Activated T-helper 2 cell treated with anti-CD3 and anti-CD28 coated beads, Interferon-gamma antibody, Interleukin-2, Interleukin-4, amounts not matched to agents 10 μg/mL and 5 μg/mL and 100 μg/mL, durations not matched to agents 14 hours and 24 hours and 36 hours (primary cell): ENCODE measurements at places on chromosomes 3 and 15. TPM values are rescaled to one million over a fixed set of nuclear protein-coding genes. Genes with fewer than 3 reads are reported as not detected.
A peak's percentile ranks its signal among the peaks of the same experiment; 100 is the strongest.

- no peak overlapping the region for H3K4me3 ChIP-seq
- no peak for DNase-seq
- H3K4me1 ChIP-seq = peaks cover 6% of the 10 kb centered on the region
- H3K36me3 ChIP-seq = no peaks in the 10 kb centered on the region
- H3K27ac ChIP-seq = no peak overlapping the region
- H3K27me3 ChIP-seq = peaks cover 29% of the 10 kb centered on the region
Measured at GRCh38 chr3:138964923-138965322, 17.9 kb downstream of the FOXL2NB start.

DNA sequence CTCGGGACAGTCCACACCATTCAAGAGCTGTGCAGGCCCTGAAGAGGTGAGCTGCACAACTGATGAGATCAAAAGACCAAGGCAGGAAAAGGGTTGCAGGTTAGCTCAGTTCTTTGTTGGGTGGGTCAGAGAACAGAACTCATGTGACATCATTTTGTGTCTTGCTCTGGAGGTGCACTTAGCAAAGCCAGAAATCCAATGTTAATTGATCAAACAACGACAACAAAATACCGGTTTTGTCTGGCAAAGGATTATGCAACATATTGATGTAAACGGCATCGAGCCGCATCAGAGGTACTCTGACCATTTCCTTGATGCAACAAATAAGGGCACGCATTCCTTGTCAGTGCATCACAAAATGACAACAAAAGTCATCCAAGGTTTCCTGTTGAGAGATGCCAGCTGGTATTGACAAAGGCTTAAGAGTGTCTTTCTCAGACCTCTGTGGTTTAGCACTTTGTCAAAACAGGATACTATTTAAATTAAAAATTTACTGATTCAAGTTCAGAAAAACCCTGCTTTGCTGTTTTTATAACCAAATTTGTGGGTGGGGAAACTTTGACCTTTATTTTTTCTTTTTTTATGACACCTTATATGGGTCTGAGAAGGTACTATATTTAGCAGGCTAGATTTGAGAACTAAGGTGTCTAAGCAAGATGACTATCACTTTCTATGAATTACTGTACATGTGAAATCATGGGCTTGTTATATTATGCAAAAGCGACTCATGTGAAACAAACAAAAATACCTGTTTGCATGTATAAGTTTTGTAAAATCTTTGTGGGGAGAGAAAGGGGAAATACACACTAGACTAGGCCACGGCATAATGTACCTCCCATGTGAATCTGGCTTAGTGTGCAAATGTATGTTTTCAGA is 496.1 kb downstream of the FOXP1 start:
- H3K27ac ChIP-seq = peak overlapping the region; percentile 80
- H3K4me1 ChIP-seq = peaks cover 74% of the 10 kb centered on the region
- H3K36me3 ChIP-seq = peaks cover 62% of the 10 kb centered on the region

GRCh38 chr3:9122732-9123364 is 126.6 kb downstream of the SRGAP3 start:
- H3K4me1 ChIP-seq = peaks cover 3% of the 10 kb centered on the region
- peaks cover 2% of the 10 kb centered on the region for H3K27me3 ChIP-seq
- no peak for DNase-seq
- no peak overlapping the region for H3K27ac ChIP-seq
- no peak overlapping the region for H3K4me3 ChIP-seq

- H3K4me3 ChIP-seq = no peak overlapping the region
- no peaks in the 10 kb centered on the region for H3K36me3 ChIP-seq
- H3K4me1 ChIP-seq = peaks cover 9% of the 10 kb centered on the region
- DNase-seq = no peak
- no peak overlapping the region for H3K27ac ChIP-seq
- no peaks in the 10 kb centered on the region for H3K27me3 ChIP-seq
Measured at GRCh38 chr15:74316141-74316540, 51.3 kb downstream of the CYP11A1 start.

- no peak overlapping the region for H3K27ac ChIP-seq
- DNase-seq = no peak
- H3K4me1 ChIP-seq = peaks cover 32% of the 10 kb centered on the region
Measured at GRCh38 chr15:57703387-57703786, 3.1 kb upstream of the POLR2M start.

- peaks cover 12% of the 10 kb centered on the region for H3K36me3 ChIP-seq
- H3K4me1 ChIP-seq = peaks cover 37% of the 10 kb centered on the region
- H3K27me3 ChIP-seq = no peaks in the 10 kb centered on the region
- DNase-seq = no peak
- no peak overlapping the region for H3K4me3 ChIP-seq
Measured at GRCh38 chr15:31321418-31321817, 5.2 kb upstream of the KLF13 start.

Gene ECE2
- total RNA-seq = not detected in 2 replicates

DNA sequence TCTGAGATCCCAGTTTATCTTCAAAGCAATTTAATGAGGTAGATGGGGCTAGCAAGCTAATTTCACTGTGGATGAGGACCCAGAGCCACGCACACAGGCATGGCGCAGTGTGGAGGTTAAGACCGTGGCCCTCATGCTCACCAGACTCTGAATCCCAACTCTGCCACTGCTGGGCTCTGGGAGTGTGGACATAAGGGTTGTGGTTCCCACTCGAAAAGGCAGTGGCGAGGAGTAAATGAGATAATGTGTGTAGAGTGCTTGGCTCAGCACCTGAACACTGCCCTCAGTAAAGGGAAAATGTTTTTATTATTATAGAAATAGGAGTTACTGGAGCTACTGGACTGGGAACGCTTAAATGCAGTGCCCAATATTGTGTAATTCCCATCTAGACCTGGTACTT is 243.5 kb upstream of the TPM1 start:
- H3K36me3 ChIP-seq = no peaks in the 10 kb centered on the region
- DNase-seq = no peak
- H3K27me3 ChIP-seq = peaks cover 9% of the 10 kb centered on the region
- no peak overlapping the region for H3K4me3 ChIP-seq
- H3K27ac ChIP-seq = no peak overlapping the region

Gene B3GNT5
- total RNA-seq = 41.0 and 41.7 TPM in 2 replicates

- H3K27me3 ChIP-seq = peaks cover 2% of the 10 kb centered on the region
- H3K36me3 ChIP-seq = no peaks in the 10 kb centered on the region
Measured at GRCh38 chr3:34207806-34208205, 409.4 kb downstream of the PDCD6IP start.

Gene CHST13
- total RNA-seq = 0.09 TPM in 1 of 2 replicates, not detected in the other
